IPS DF 6.9 (cell line): ENCODE measurements at places on chromosomes 5 and 9.

GRCh38 chr5:135276151-135276550, 122.9 kb downstream of the MACROH2A1 start:
- no peak for DNase-seq
- H3K4me1 ChIP-seq, result no peaks in the 10 kb centered on the region
- no peak overlapping the region for H3K4me3 ChIP-seq
- no peaks in the 10 kb centered on the region for H3K27me3 ChIP-seq
- H3K36me3 ChIP-seq, result no peaks in the 10 kb centered on the region
- H3K27ac ChIP-seq, result no peak overlapping the region

DNA sequence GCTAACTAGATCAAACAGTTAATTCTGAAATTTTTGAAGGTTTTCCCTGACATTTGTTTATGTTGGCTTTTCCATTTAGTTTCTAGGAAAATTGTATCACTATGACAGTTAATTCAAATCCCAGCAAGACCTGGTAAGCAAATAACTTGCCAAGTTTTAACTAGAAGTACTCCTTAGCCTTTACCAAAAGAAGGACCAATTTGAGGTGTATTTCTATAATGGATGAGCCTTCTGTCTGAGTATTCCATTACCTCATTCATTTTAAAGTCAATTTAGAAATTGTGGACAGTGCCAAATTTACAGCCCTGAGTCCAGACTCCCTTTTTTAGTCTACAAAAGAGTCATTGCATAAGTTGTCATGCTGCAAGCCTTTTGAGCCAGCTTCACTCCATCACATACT, 687.6 kb downstream of the CETN3 start:
- no peaks in the 10 kb centered on the region for H3K36me3 ChIP-seq
- no peak overlapping the region for H3K4me3 ChIP-seq
- H3K4me1 ChIP-seq, result no peaks in the 10 kb centered on the region
- no peaks in the 10 kb centered on the region for H3K27me3 ChIP-seq
- no peak overlapping the region for H3K27ac ChIP-seq
- DNase-seq, result no peak

DNA sequence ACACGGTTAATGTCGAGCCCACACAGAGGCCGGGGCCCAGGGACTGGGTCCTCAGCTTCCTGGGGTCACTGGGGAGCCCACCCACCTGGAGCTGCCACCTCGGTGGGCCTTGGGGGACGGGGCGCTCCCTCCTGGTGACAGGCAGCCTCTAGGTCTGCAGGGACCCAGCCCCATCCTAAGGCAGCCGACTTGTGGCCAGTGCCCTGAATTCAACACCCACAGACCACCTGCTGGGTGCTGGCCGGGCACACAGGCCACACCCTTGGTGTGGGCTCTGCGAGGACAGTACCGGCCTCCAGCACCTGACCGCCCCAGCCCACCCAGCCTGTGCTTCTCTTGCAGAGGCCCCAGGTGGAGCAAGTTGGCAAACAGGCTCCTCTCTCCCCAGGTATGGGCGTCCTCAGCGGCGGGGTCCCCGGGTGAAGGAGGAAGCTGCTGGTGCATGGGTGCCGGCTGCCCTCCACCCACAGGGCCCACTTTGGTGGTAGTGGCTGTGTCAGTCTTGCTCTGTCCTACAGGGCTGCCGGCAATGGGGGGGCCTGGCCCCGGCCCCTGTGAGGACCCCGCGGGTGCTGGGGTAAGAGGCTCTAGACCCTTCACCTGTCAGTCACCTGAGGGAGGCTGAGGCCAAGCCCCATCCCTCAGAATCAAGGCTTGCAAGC, 8.3 kb downstream of the ENTPD8 start:
- no peaks in the 10 kb centered on the region for H3K27me3 ChIP-seq
- no peak overlapping the region for H3K4me3 ChIP-seq

- no peaks in the 10 kb centered on the region for H3K36me3 ChIP-seq
- no peak for DNase-seq
- no peak overlapping the region for H3K4me3 ChIP-seq
- H3K27ac ChIP-seq, result no peak overlapping the region
- H3K4me1 ChIP-seq, result no peaks in the 10 kb centered on the region; the same call in 1 of the 2 replicates
- no peaks in the 10 kb centered on the region for H3K27me3 ChIP-seq
These were observed 60.9 kb downstream of the SLC12A2 start for GRCh38 chr5:128144491-128144890.

DNA sequence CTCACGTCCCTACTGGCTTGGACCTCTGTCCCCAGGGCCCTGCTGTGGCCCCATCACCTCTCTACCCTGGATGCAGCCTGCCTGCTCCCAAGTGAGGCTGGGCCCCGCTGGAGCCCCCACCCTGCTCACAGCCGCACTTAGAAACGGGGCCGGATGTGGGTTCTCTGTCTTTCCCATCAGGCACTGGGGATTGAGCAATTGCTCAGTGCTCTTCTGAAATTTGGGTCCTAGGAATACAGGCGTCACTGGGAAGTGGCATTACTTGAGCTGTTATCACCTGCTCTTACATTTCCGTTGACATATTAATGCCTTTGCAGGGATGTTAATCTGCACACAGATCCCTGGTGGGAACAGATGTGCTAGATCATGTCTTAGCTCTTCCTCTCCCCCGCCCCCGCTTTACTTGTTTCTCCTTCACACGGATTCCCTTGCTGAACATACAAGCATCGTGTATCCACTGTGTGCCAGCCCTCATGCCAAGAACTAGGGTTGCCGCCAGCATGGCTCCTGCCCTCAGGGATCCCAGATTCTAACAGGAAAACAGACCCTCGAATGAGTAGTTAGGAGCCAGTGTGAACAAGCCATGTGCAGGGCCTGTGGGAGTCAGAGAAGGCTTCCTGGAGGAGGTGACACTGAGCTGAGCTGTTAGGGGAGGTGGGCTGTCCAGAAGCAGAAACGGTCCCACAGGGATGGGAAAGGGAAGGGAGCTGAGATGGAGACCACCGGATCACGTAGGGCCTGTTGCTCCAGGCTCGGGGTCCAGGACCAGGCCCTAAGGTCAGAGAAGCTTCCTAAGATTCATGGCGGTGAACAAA, 65.1 kb downstream of the NEK6 start:
- H3K4me3 ChIP-seq, result no peak overlapping the region
- no peaks in the 10 kb centered on the region for H3K27me3 ChIP-seq
- H3K4me1 ChIP-seq, result no peaks in the 10 kb centered on the region
- no peak for DNase-seq
- no peaks in the 10 kb centered on the region; the same call in 1 of the 2 replicates for H3K36me3 ChIP-seq

DNA sequence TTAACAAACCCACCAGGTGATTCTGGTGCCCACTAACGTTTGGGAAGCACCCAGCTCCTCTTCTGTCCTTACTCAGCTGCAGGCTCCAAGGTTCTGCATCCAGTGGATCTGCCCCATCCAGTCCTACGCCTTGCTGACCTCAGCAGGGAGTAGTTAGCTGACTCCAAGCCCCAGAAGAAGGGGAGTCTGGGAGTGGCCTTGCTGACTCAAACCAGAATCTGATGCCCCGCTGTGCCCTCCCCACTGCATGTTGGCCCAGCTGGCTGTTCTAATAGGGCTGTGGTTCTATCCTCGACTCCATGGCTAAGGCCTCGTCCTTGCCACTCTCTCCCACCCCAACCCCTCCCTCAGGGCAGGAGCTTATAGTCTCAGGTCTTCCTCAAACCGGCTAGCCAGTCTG, 136.3 kb downstream of the TTLL11 start:
- H3K27me3 ChIP-seq, result no peaks in the 10 kb centered on the region
- H3K27ac ChIP-seq, result no peak overlapping the region
- DNase-seq, result no peak

GRCh38 chr5:177438468-177438867, 8.1 kb upstream of the PRR7 start:
- H3K27me3 ChIP-seq, result no peaks in the 10 kb centered on the region
- H3K27ac ChIP-seq, result no peak overlapping the region
- H3K4me1 ChIP-seq, result 0 out of 2 replicates have a peak, but pooled peaks cover 2% of the 10 kb centered on the region

- no peak overlapping the region for H3K4me3 ChIP-seq
- DNase-seq, result no peak
- no peaks in the 10 kb centered on the region for H3K27me3 ChIP-seq
- no peak overlapping the region for H3K27ac ChIP-seq
- peaks cover 1% of the 10 kb centered on the region; the same call in 1 of the 2 replicates for H3K4me1 ChIP-seq
- no peaks in the 10 kb centered on the region for H3K36me3 ChIP-seq
These were observed 84.6 kb downstream of the PLPP1 start for GRCh38 chr5:55450050-55450765.

GRCh38 chr5:39691993-39692392, 267.2 kb upstream of the DAB2 start:
- H3K27ac ChIP-seq, result no peak overlapping the region
- no peaks in the 10 kb centered on the region for H3K27me3 ChIP-seq
- DNase-seq, result no peak

- H3K36me3 ChIP-seq, result no peaks in the 10 kb centered on the region
- H3K4me1 ChIP-seq, result peaks cover 4% of the 10 kb centered on the region; the same call in 1 of the 2 replicates
- no peak overlapping the region for H3K4me3 ChIP-seq
- H3K27ac ChIP-seq, result no peak overlapping the region
- no peaks in the 10 kb centered on the region for H3K27me3 ChIP-seq
These were observed 11.1 kb upstream of the ARAP3 start for GRCh38 chr5:141692919-141693725.

GRCh38 chr9:94822273-94822672, 95.8 kb downstream of the AOPEP start:
- H3K27me3 ChIP-seq, result no peaks in the 10 kb centered on the region
- peaks cover 5% of the 10 kb centered on the region for H3K4me1 ChIP-seq
- no peak overlapping the region for H3K27ac ChIP-seq
- DNase-seq, result no peak

GRCh38 chr5:55004729-55005128, 19.3 kb upstream of the GZMK start:
- no peaks in the 10 kb centered on the region for H3K27me3 ChIP-seq
- H3K27ac ChIP-seq, result no peak overlapping the region

DNA sequence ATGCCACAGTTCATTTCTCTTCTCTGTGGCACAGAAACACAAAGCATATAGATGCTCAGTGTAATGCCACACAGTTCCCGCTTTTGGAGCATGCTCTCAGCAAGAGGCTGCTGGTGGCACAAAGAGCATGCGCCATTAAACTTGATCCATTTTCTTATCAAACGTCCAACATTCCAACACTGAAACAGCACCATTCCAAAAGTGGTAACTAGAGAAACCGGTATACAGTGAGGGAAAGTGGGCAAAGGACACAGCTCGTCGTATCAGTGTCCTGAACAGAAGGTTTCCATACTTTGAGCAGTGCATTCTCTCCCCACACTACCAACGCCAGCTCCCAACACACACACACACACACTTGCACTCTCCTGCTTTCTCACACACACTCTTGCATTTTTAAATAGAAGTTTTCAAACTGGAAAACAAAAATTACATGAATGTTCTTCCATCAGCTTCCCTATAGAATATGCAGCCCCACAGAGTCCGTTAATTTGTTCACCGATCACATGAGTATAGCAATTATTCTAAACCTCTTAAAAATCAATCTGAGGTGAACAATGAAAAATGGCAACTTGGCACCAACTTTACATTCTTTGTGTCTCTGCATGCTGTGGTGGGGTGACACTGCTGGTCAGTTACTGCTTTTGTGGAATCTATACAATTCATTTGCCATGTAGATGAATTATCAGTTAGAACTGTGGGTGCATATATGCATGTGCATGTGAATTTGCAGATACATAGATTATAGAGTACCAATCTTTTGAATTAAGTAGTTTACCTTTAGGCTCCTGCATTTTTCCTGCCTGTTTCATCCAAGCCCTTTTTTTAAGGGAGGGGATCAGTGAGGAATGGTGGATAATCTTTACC, 5.7 kb downstream of the NFIB start:
- no peak for DNase-seq
- H3K4me3 ChIP-seq, result no peak overlapping the region
- H3K4me1 ChIP-seq, result peaks cover 1% of the 10 kb centered on the region; the same call in 1 of the 2 replicates
- no peaks in the 10 kb centered on the region for H3K27me3 ChIP-seq

DNA sequence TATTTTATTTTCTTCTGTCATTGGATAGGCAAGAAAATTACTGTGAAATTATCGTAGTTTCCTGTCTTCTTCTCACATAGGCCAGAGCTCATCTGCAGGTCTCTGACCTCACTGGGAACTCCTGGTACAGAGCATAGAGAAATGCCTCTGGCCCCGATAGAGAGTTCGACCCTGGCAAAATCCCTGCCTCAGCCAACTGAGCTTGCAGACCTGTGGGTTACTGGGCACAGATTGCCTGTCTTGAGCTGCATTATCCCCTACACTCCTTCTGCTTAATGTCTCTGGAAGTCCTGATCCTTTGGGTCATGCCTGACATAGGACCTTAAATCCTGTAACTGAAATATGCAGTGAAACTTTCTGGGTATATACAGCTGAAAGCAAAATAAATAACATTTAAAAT, 439.3 kb upstream of the CTNND2 start:
- H3K4me3 ChIP-seq, result no peak overlapping the region
- DNase-seq, result no peak
- no peak overlapping the region for H3K27ac ChIP-seq
- H3K4me1 ChIP-seq, result no peaks in the 10 kb centered on the region
- H3K36me3 ChIP-seq, result no peaks in the 10 kb centered on the region
